Sigmoid colon (tissue), 7 donors: ENCODE measurements at places on chromosomes 13 and 19. TPM values are rescaled to one million over a fixed set of nuclear protein-coding genes. Genes with fewer than 3 reads are reported as not detected.

GRCh38 chr19:30029721-30030510 is 87.9 kb downstream of the URI1 start:
- no peak overlapping the region for H3K27ac ChIP-seq
- no peak for DNase-seq
- H3K4me3 ChIP-seq = no peak overlapping the region
- H3K4me1 ChIP-seq = peaks cover 6% of the 10 kb centered on the region

DNA sequence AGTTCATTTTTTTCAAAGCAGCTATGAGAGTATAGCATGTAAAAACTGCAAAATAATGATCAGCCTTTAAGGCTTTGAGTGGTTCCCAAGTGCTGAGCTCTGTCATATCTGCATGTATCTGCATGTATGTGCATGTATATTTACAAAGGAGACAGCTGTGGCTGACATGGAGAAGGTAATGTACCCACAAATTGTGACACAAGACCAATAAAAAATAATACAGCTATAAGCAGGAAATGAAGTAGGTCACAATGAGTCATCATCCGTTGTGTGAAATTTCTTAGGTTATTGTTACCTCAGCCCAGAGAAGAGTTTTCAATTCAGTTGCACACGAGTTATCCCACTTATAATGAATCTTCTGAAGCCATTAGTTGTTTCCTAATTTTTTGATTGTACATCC is 60.9 kb upstream of the MED4 start:
- H3K27ac ChIP-seq = no peak overlapping the region
- H3K27me3 ChIP-seq = no peaks in the 10 kb centered on the region
- DNase-seq = no peak

DNA sequence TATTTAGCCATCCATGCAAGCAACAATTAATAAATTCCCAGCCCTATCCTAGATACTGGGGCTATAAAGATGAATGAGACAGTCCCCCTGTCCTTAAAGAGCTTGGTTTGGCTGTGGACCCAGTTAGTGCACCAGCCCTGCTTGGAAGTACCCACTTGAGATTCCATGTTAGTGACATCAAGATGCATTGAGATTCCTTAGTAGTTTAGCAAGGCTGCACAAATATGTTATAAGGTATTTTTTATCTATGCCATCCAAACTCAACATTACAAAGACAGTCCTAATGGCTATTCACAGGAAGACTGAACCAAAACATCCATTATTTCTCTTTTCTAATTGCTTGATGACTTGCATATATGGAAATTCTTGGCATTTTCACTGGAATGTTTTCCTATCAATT is 48.8 kb upstream of the RAP2A start:
- H3K27me3 ChIP-seq = no peaks in the 10 kb centered on the region
- DNase-seq = no peak
- H3K36me3 ChIP-seq = peaks cover 42% of the 10 kb centered on the region
- no peak overlapping the region for H3K4me3 ChIP-seq

DNA sequence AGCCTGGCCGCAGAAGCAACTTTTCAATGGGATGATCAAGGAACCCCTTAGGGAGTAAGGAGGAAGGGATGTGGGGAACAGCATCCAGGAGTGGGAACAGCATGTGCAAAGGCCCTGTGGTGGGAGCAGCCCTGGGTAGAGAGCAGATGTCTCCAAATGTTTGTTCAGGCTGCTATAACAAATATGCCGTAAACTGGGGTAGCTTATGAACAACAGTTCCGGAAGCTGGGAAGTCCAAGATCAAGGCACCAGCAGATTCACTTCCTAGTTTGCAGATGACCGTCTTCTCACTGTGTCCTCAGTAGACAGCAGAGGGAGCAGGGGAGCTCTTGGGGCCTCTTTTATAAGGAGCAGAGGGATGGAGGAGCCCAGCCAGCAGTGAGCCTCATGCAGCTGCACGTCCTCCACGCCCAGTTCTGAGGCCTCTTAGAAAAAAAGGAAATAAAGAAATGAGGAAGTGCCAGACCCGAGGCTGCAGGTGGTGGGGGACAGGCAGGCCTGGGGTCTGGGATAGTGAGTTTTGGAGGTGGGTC is 4.2 kb upstream of the LRRC25 start:
- H3K4me3 ChIP-seq = no peak overlapping the region
- H3K4me1 ChIP-seq = no peaks in the 10 kb centered on the region
- H3K27me3 ChIP-seq = peaks cover 11% of the 10 kb centered on the region
- peak; percentile 84 for DNase-seq
- H3K27ac ChIP-seq = peak overlapping the region; percentile 39

DNA sequence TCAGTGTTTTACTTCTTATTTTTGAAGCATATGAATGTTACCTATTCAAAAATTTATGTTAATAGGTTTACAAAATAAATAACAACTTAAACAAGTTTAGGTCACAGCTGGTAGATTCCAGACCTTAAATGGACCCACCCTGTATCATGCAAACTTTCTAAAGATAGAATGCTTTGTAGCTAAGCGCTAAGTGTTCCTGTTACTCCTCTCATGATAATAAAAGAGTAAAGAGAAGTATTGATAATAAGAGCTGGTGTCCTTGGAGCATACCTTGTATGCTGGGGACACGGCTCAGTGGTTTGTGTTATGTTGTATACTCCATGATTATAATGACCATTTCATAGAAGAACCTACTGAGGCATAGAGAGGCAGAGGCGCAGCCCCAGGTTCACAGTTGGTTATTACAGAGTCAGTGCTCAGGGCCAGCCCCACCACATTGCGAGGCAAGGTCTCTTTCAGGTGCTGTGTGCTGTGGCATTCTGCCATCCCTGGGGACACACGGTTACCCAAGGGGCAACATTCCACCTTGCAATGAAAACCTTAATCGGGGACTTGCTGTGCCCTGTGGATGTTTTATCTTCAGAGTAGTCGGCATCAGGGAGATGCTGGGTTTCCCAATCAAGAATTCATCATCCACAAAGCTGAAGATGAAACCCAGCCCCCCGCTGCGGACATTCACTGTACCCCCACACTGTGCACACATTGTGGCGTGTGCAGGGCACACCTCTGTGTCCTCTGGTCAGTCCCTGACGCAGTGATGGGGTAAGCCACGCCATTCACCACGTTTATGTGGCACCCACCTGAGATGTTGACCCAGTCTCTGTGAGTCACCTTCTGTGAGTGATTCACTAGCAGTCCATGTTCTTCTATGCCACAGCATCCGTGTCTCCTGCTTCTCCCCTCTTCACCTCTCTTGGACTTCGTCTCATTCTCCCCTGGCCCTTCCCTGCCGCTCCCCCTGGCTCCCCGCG is 186.7 kb downstream of the COL4A1 start:
- H3K4me3 ChIP-seq = no peak overlapping the region
- H3K27me3 ChIP-seq = no peaks in the 10 kb centered on the region
- no peaks in the 10 kb centered on the region for H3K36me3 ChIP-seq
- no peaks in the 10 kb centered on the region for H3K4me1 ChIP-seq

GRCh38 chr13:99218969-99219368 is 18.3 kb downstream of the UBAC2 start:
- no peak overlapping the region for H3K27ac ChIP-seq
- peaks cover 35% of the 10 kb centered on the region for H3K4me1 ChIP-seq
- H3K4me3 ChIP-seq = no peak overlapping the region

- no peak overlapping the region for H3K27ac ChIP-seq
- no peak for DNase-seq
- H3K27me3 ChIP-seq = no peaks in the 10 kb centered on the region
- no peaks in the 10 kb centered on the region for H3K36me3 ChIP-seq
- H3K4me1 ChIP-seq = no peaks in the 10 kb centered on the region
These were observed 619.8 kb downstream of the DCT start for GRCh38 chr13:93859716-93860115.

DNA sequence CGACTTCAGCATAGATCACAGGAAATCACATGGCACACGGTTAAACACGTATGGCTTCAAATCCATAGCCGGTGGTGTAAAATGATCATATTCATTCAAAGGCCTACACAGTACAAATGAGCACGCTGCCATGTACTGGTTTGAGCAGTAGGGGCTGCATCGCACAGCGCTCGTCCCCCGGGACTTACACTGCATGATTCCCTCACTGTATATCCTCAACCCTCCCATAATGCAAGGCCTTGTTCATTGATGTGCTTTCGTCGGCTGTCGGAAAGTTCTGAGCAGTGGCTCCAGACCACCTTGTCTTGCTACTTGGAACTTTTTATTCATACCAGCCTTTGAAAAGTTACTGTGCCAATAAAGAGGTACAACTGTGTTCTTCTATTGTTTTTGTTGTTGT is 578.2 kb downstream of the MYO16 start:
- no peak overlapping the region for H3K27ac ChIP-seq
- H3K4me1 ChIP-seq = no peaks in the 10 kb centered on the region
- no peaks in the 10 kb centered on the region for H3K27me3 ChIP-seq
- DNase-seq = no peak

DNA sequence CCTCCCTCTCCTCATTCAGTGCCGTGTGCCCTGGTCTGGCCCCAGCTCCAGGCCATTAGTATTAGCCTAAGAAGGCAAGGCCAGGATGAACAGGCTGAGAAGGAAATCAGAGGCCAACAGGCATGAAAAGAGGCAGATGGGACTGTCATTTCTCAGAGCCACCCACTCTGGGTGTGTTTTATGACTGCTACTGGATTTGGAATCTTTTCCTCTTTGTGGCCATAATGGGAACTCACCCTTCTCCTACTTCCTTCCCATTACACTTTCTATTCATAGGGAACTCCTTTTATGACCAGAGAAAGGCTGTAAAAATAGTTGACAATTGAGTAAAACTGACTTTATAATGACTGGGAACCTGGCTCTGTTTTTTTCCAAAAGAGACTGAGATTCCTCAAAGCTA is 17.7 kb downstream of the CEACAM8 start:
- H3K27ac ChIP-seq = no peak overlapping the region
- H3K27me3 ChIP-seq = peaks cover 2% of the 10 kb centered on the region
- H3K4me3 ChIP-seq = no peak overlapping the region
- H3K36me3 ChIP-seq = no peaks in the 10 kb centered on the region
- no peaks in the 10 kb centered on the region for H3K4me1 ChIP-seq

- H3K27me3 ChIP-seq = peaks cover 27% of the 10 kb centered on the region
- H3K4me1 ChIP-seq = no peaks in the 10 kb centered on the region
- H3K4me3 ChIP-seq = peak overlapping the region; percentile 47
- DNase-seq = no peak
- no peak overlapping the region for H3K27ac ChIP-seq
- H3K36me3 ChIP-seq = peaks cover 14% of the 10 kb centered on the region
These were observed 3.2 kb upstream of the PRKCG start for GRCh38 chr19:53878776-53879139.

DNA sequence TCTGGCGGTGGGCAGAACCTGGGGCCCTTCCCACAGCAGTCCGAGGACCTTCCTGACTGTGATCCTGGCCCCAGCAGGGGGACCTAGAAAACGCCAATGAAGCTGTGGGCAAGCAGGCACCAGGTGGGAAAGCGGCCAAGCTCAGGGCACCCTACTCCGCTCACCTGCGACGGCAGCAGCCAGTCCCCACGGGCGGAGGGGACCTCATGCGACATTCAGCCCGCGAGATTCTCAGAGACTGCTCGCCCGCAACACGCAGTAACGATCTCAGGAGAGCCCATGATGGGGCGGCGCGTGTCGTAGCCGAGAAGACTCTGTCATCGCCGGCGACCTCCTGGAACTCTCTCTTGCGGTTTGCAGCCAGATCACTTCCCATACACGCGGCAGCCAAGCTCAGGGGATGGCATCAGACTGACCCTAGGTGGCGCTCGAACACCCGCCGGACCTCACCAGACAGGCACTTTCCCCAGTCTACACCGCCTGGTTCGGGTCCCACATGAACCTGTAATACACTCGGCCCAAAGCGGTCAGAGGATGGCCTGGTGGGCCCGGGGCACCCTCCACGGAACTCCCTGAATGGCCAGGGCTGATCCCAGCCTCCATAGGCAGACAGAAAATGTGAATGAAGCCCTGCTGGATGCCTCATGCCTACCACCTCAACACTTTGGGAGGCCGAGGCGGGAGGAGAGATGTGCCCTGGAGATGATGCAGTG is 26.5 kb downstream of the MAN2B1 start:
- no peaks in the 10 kb centered on the region for H3K27me3 ChIP-seq
- no peak overlapping the region for H3K27ac ChIP-seq
- peak; percentile 88 for DNase-seq
- no peaks in the 10 kb centered on the region for H3K36me3 ChIP-seq
- H3K4me3 ChIP-seq = peak overlapping the region; percentile 30
- H3K4me1 ChIP-seq = peaks cover 12% of the 10 kb centered on the region

GRCh38 chr13:39859898-39860297 is 204.4 kb downstream of the COG6 start:
- no peaks in the 10 kb centered on the region for H3K27me3 ChIP-seq
- H3K27ac ChIP-seq = no peak overlapping the region

DNA sequence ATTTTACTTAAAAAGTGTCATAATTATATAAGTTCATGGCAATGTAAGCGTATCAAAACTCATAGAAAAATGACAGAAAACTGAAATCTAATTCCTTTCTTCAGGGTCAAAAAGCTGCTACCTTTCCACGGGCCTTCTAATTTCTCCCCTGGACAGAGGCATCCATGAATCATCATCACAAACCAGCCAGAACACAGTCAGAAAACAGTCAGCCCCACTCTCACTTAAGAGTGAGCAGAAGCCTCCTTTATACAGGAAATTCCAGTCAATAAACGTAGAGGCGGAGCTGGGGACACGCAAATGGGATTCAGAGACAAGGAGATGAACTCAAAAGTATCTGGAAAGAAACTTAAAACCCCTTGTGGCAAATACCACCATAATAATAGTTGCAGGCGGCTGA is 54.2 kb upstream of the ABCC4 start:
- H3K27ac ChIP-seq = no peak overlapping the region
- H3K27me3 ChIP-seq = no peaks in the 10 kb centered on the region
- no peaks in the 10 kb centered on the region for H3K4me1 ChIP-seq
- no peaks in the 10 kb centered on the region for H3K36me3 ChIP-seq
- peak; percentile 38 for DNase-seq

DNA sequence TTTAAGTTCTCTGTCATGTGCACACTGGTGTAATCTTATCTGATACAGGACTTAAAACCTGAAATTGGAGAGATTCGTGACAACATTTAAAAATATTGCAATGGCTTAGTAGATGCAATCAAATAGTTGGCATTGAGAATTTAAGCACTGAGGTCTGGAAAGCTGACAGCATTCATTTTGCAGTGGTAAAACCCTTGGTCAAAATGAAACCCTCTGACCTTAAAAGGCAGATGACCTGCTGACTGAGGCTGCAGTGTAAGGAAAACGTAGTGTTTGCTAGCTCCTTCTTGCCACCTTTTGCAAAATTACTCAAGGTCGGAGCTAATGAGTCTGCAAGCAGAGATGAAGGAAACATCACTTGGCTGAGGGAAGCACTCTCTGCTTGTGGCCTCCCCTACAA is 150.6 kb downstream of the KCTD12 start:
- no peaks in the 10 kb centered on the region for H3K36me3 ChIP-seq
- H3K4me1 ChIP-seq = no peaks in the 10 kb centered on the region
- no peak for DNase-seq
- no peaks in the 10 kb centered on the region for H3K27me3 ChIP-seq

GRCh38 chr13:98324105-98324504 is 147.0 kb upstream of the RNF113B start:
- DNase-seq = no peak
- peaks cover 37% of the 10 kb centered on the region for H3K4me1 ChIP-seq
- H3K36me3 ChIP-seq = no peaks in the 10 kb centered on the region

- H3K27ac ChIP-seq = no peak overlapping the region
- no peak overlapping the region for H3K4me3 ChIP-seq
- peaks cover 10% of the 10 kb centered on the region for H3K4me1 ChIP-seq
These were observed 12.7 kb upstream of the FKRP start for GRCh38 chr19:46732966-46733689.

Gene TMEM38A
- 7.5 TPM for total RNA-seq

Gene PSPN
- total RNA-seq = 0.66 TPM

Gene NLRP9
- not detected for total RNA-seq

Gene GIPC1
- 67.1 TPM for total RNA-seq

Gene TUBB4A
- total RNA-seq = 2.4 TPM

Gene SLC25A41
- total RNA-seq = 1.1 TPM

Gene CGB1
- not detected for total RNA-seq

Gene MAG
- not detected for total RNA-seq
